Cardiac fibroblast (primary cell): ENCODE measurements at places on chromosomes 11 and 22.

- DNase-seq = peak; percentile 11
These were observed 337.8 kb downstream of the MIAT start for GRCh38 chr22:26995235-26995634.

DNA sequence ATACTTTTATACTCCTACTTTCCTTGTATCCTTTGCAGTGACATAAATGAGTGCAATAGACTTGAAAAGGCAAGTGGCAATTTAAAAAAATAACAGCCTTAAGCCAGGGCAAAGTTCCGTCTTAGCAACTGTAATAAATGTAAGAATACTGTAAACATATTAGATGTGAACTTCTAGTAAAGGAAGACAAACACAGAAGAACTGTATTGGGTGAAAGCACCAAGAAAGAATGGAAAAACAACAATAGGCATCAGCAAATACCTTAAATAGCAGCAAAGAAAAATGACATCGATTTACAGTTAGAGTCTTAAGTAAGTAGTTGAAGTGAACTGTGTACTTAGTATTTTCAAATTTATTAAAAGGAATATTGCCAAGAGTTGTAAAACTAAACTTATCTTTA lies 75.5 kb upstream of the TP53AIP1 start:
- no peak for DNase-seq

- DNase-seq = no peak
These were observed 2.4 kb downstream of the PGR start for GRCh38 chr11:101127197-101127698.

GRCh38 chr11:106524436-106524835 lies 447.0 kb downstream of the AASDHPPT start:
- no peak for DNase-seq

DNA sequence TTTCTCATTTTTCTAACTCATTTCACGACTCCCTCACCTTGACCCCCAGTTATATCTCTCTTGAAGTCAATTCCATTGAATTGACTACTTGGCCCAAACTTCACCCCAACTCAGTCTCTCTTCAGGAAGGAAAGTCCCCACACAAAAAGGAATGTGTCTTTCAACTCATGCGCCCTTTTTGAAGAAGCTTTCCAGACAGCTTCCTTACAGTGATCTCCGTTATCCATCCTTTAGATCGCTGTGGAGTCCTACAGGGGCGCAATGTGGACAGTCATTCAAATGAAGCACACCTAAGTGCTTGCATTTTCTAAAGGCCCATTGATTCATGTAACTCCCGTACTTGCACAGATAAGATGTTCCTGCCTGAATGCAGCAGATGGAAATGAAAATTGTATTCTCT lies 101.1 kb upstream of the VPREB1 start:
- DNase-seq = no peak

DNA sequence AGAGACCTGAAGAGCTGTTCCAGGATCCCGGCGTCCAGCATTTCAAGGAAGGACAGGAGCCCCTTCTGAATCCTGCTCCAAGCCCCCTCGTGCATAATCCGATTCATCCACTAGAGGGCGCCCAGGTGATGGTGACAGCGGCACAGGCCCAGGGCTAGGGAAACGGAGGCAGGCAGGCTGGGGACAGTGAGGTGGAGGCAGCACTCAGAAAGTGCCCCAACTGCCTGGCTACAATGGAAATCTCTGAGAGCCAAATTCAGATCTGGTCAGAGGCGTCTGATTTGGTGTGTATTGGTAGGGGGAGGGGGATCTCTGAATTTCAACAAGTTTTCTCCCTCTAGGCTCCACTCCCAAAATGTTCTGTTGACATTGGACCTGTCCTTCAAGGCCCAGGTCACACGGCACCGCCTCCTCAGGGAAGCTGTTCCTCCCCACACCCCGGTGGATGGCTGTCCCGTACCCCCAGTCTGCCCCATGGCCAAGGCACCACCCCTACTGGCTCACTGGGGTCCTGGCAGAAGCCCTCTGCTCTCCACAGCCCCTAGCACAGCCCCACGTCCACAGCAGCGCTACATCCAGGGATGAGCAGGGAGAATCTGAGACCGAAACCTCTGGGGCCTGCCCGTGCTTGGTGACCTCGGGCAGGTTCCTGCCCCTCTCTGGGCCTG lies 142.9 kb downstream of the CRYBB2 start:
- peak; percentile 50 for DNase-seq

DNA sequence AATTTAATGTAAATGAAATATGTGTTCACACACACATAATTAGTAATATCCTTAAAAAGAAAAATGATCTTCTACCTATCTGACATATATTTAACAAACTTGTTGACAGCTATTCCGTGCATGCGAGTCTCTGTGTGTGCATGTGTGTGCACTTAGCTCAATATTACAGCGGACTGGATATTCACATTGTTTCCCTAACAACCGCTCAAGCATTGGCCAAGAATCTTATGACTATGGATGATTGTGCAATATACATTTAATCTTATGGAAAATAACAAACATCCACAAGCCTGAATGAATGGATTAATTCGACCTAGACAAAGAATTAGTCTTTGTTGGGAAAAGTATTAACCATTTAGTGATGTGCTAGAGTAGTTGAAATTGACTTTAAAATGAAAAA lies 1078.6 kb downstream of the LRRC4C start:
- DNase-seq = no peak

- peak; percentile 44 for DNase-seq
These were observed 38.5 kb upstream of the LRRC4C start for GRCh38 chr11:41497974-41498373.

DNA sequence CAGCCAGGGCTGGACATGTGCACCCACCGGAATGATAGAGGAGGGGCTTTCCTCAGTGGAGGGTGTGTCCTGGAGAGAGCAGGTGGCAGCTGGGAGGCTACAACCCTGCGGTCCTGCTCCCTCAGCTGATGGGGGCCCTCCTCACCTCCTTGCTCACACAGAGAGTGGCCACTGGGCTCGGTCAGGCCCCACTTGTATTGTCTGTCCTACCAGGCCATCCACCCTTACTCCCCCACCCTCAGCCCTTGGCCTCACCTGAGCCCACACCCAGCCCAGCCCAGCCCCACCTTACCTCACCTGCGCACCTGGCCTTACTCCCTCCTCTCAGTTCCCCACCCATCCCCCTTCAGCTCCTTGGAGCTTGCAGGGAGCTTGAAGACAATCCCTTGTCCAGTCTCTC lies 3.1 kb downstream of the TRPM5 start:
- no peak for DNase-seq

DNA sequence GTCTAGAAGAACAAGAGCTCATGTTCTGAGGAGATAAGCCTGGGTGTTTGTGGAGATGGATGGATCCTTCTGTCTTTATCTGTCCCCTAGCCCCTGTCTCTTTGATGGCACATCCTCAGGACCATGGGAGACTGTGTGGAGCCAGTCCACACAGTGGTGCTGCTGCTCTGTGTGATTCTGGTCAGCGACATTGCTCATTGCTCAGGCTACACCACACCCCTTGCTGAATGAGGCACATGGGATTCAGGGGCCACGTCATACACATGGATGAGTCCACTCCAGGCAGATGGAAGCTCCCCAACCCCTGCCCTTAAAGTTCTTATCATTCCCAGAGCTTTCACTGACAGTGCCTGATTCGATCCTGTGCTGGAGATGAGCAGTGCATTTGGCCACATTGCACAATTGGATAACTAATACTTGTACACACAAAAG lies 222.2 kb downstream of the NAV2 start:
- DNase-seq = peak; percentile 87

- peak; percentile 47 for DNase-seq
These were observed 5.9 kb upstream of the BDNF start for GRCh38 chr11:27705873-27706820.
